ENCODE measurements at places on chromosomes 6 and 20. TPM values are rescaled to one million over a fixed set of nuclear protein-coding genes. Genes with fewer than 3 reads are reported as not detected.

DNA sequence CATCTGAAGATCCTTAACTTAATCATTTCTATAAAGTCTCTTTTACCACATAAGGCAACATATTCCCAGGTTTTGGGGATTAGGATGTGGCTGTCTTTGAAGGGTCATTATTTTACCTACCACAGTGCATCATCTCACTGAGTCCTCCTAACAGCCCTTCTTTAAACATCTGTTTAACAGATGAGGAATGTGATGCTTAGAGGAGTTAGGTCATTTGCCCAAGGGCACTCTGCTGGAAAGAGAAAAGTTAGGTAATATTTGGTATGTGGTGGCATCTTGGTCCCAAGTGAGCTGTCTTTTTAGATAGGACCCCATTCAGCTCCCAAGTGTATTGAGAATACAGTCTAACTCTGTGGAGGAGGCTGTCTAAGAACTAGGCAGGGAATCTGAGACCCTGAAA lies 11.0 kb downstream of the MMP24 start:
- no peak for DNase-seq

DNA sequence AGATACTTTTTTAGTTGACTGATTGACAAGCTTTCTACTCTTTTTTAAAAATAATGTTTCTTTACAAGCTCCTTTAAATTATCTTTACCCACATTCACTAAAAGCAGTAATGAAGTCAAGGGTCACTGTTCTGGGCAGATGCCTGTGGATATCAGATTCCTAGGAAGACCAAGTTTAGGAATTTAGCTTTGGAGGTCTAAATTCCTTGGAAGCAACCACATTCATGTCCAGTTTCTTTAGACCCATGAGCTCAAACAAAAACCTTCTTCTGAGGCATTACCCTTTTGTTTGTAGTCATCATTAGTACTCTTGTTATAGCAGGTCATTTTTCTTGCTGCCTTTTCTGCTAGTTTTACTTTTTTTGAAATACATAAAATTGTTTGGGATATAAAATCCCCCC lies 462.9 kb upstream of the JAG1 start:
- DNase-seq: no peak

DNA sequence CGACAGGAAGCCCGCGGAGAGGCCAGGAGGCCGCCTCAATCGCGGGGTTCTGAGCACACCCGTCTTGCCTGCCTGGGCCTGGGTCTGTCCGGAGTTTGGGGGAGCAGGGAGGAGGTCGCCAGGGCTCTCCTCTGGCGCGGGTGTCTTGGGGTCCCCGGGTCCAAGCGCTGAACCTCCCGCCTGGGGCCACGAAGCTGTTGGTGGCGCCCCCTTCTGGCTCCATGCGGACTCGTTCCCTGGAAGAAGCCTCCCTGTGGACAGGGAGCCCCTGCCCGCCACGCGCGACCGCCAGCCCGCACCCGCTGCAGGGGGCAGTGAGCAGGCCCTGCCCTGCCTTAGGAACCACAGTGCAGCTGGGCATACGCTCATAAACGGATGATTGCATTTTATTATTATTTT lies 44.7 kb downstream of the MCUR1 start:
- no peak for DNase-seq

GRCh38 chr6:145204301-145204700 lies 531.0 kb downstream of the EPM2A start:
- no peak for DNase-seq

GRCh38 chr20:46458866-46459750 lies 52.7 kb upstream of the ELMO2 start:
- no peak for DNase-seq

Gene DDO
- total RNA-seq: not detected

DNA sequence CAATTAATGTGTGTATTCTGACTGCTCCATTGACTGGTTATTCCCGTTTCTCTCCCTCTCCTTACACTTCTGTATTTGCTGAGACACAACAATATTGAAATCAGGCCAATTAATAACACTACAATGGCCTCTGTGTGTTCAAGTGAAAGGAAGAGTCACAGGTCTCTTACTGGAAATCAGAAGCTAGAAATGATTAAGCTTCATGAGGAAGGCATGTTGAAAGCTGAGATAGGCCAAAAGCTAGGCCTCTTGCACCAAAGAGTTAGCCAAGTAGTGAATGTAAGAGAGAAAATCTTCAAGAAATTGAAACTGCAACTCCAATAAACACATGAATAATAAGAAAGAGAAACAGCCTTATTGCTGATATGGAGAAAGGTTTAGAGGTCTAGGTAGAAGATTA lies 489.5 kb upstream of the CITED2 start:
- DNase-seq: no peak

DNA sequence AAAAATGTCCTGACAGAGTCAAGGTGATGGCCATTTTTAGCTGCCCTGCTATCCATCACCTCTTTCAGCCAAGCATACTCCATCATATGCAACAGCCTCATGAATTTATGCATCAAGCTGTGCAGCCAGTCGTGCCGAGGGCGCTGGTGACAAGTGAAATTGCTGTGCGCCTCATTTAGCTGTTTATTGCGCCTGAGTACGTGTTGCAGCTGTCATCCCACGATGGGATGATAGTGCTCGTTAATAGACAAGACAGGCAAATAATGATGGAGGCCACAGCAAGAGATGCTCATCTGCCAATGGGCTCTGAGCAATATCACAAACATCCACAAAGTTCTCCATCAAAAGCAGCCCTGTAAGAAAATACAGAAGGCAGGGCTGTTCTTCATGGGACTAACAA lies 562.3 kb upstream of the POU3F2 start:
- DNase-seq: no peak

GRCh38 chr6:141248021-141248799 lies 884.5 kb upstream of the GJE1 start:
- DNase-seq: no peak

DNA sequence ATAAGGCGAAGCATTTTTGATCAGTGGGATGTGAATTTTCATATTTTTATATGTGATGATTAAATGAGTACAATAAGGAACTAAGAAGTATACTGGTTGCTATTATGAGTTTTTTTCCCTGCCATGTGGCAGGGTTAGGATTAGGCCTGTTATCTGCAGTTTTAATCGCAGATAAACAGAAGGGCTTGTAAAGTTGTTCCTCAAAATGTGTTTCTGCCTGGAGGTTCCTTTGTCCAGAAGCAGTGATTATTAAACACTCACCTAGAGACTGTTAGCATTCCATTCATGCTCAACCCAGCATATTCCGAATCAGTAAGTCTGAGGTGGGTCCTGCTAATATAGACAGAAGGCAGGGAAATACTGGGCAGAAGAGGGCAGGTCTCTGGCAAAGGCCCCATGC lies 316.0 kb downstream of the CLIC5 start:
- DNase-seq: no peak

GRCh38 chr6:32662099-32662498 lies 4.4 kb downstream of the HLA-DQB1 start:
- DNase-seq: no peak

Gene FAM184A
- 0.50 TPM for total RNA-seq

GRCh38 chr6:168007592-168008338 lies 10.3 kb downstream of the KIF25 start:
- DNase-seq: no peak

- DNase-seq: no peak
Observed at GRCh38 chr6:116008470-116009243, 52.0 kb downstream of the FRK start.

DNA sequence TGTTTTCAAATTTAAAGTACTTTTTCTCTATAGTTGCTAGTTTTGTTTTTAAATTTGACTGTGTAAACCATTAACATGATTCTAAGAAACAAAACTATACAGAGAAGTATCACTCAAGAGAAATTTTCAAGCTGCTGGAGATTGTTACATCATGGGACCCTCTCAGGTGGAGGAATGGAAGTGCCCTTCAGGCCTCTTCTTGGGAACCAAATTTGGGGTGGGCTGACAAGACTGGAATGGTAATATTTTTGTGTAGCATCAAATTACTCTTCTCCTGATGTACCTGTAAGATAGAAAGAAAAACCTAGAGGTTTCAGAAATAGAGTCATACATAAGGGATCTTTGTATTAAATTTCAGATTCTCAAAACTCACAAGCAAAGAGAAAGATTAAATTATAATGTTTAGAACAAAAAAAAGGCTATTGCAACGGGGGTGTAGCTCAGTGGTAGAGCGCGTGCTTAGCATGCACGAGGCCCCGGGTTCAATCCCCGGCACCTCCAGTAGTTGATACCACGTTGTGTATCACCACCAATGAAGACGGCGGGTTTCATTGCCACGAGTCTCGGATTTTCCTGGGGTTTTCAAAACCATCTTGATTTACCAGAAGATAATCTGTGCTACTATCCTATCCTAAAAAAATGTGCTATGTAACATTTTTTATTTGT lies 193.7 kb downstream of the GPX5 start:
- DNase-seq: no peak

- no peak for DNase-seq
Observed at GRCh38 chr6:124882579-124883393, 79.5 kb upstream of the RNF217 start.

- no peak for DNase-seq
Observed at GRCh38 chr20:20134941-20135575, 82.7 kb downstream of the CFAP61 start.

- no peak for DNase-seq
Observed at GRCh38 chr6:163405412-163406309, 8.9 kb upstream of the QKI start.

- no peak for DNase-seq
Observed at GRCh38 chr6:37558168-37558567, 58.5 kb upstream of the CCDC167 start.

Gene ANGPT4
- total RNA-seq: not detected

Gene CLPSL2
- not detected for total RNA-seq

Gene CCM2L
- not detected for total RNA-seq

- no peak for DNase-seq
Observed at GRCh38 chr6:35209081-35209480, 4.7 kb upstream of the SCUBE3 start.

Gene AVP
- not detected for total RNA-seq

Gene SOX18
- total RNA-seq: 1.2 TPM
